Ascending aorta (tissue), 2 donors: ENCODE measurements at places on chromosomes 5 and 9.
A peak's percentile ranks its signal among the peaks of the same experiment; 100 is the strongest.

- no peak for DNase-seq
Observed at GRCh38 chr5:139062910-139063663, 135.1 kb downstream of the SIL1 start.

- no peak for DNase-seq
Observed at GRCh38 chr9:15300218-15300617, 6.8 kb downstream of the TTC39B start.

GRCh38 chr5:89556215-89556913 lies 673.4 kb upstream of the MEF2C start:
- no peak for DNase-seq

- DNase-seq: no peak
Observed at GRCh38 chr9:129204840-129205239, 26.8 kb upstream of the IER5L start.

DNA sequence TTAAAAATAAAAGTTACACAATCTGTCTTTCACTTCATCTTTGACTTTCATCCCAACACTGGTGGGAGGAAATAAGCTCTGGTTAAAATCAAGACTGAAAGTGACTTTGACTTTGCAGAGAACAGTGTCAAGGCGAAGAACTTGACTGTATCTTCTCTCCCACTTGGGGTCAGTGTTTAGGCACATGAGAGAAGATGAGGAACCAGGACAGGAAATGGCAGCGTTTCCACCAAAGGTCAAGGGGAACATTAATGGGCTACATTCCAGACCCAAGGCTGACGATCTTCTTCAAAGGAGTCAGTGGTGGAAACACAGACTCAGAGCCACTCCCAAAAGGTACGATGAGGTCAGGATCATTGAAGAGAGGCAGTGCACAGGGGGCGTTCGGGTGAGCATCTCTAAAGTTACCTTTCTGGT lies 409.5 kb downstream of the ARHGEF28 start:
- DNase-seq: no peak

GRCh38 chr5:148808864-148809642 lies 17.4 kb upstream of the ADRB2 start:
- DNase-seq: no peak

- DNase-seq: no peak
Observed at GRCh38 chr5:78920604-78921003, 64.5 kb downstream of the ARSB start.

- DNase-seq: no peak
Observed at GRCh38 chr9:16671591-16672137, 198.8 kb downstream of the BNC2 start.

GRCh38 chr5:81590498-81591384 lies 160.2 kb downstream of the SSBP2 start:
- no peak for DNase-seq

DNA sequence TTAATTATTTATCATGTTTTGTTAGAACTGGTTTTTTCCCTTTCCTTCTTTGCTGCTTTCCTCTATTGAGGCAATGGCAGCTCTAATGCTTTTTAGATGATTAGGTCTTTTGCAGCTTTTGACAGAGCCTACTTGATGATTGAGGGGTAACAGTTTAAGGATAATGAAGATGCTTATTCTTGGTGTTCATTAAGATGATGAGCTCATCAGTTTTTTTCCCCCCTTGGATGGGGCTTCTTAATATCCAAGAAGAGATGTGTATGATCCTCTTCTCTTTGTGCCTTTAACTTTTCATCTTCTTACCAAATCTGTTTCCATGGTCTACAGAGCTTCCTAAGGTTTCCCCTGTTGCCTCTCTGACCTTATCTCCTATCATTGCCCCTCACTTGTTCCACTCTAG lies 15.8 kb downstream of the RBM27 start:
- DNase-seq: no peak

DNA sequence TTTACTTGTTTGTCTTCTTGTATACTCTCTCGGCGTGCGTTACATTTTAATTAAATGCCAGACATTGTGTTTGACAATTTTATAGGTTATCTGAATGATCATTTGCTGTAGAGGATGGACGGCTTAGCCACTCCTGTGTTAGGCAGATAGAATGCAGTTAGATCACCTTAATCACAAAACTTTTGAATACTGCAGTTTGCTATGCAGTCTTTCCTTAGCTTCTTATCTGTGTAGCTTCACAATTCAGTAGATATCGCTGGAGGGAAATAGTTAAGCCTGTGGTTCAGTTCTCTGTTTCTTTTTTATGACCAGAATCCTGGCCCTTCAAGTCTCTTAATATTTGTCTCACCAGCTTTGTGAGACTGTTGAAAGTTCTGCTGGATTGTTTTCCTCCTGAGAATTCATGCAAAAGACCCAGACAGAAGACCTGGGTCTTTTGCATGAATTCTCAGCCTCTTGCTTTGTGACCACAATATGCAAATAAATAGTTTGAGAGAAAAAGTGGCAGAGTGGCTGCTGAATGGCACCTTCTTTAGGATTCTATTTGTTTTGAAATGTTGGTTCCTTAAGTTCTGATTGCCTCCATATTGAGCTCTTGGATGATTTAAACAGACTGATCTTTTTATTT lies 40.2 kb downstream of the RASA1 start:
- no peak for DNase-seq

DNA sequence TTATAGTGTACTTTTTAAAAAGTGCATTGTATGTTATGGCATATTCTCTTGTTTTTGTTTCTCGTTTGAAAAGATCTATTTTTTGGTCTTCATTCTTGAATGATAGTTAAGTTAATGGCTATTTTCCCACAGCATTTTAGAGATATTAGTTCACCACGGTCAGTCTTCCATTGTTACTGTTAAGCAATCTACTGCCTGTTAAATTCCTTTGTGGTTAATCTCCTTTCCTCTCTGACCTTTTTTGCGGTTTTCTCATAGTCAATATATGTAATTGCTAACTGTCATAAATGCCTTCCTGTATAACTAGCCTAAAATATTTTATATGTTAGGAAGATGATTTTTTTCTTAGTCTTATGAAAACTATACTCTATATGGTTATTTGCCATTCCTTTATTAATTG lies 250.8 kb upstream of the FBXL7 start:
- no peak for DNase-seq

- no peak for DNase-seq
Observed at GRCh38 chr9:71761938-71762353, 6.4 kb downstream of the CEMIP2 start.

DNA sequence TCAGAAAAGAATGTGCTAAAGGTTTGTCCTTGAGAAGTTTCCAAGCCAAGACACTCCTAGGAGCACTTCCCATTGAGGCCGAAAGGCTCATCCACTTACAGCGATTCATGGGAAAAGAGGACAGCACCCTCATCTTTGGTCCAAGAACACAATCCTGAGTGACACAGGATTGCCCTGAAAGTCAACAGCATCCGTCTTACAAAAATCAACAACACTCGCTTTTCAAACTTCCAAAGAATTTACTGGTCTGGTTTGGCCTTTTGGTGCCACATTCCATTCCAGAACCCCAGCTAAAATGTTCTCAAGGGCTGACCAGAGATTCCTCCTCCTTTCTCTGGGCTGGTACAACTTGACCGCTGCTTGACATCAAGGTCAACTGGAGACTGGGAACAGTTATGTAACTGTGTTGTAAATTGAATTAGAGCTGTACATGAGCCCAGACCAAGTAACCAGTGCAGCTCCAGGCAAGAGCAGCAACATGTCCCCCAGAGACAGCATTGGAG lies 415.8 kb upstream of the PIK3R1 start:
- no peak for DNase-seq

DNA sequence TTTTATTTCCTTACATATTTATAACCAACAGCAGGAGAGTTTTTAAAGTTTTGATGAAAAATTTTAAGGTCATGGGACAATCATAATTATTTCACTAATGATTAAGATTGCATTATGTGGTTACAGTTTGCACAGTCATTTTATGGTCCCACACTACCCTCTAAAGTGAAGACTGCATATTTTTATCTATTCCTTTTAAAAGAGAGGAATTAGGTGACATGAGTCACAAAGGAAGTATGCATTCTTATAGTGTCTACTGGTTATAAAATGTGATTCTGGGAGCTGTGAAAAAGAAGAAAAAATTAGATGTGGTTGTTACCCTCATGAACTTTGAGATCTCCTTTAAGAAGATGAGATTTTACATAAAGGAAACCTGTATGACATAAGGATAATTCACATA lies 87.9 kb upstream of the GRIA1 start:
- DNase-seq: no peak

- no peak for DNase-seq
Observed at GRCh38 chr9:104177003-104177611, 83.0 kb downstream of the SMC2 start.

GRCh38 chr5:177317959-177318377 lies 6.3 kb upstream of the MXD3 start:
- no peak for DNase-seq

DNA sequence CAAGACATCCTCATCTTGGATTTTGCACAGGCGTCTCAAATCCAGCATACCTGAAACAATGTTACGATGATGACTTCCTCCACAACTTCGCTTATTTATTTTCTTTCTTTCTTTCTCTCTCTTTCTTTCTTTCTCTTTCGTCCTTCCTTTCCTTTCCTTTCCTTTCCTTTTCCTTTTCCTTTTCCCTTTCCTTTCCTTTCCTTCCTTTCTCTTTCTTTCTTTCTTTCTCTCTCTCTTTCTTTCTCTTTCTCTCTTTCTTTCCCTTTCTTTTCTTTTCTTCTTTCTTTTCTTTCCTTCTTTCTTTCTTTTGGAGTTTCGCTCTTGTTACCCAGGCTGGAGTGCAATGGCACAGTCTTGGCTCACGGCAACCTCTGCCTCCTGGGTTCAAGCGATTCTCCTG lies 20.1 kb downstream of the NDUFS4 start:
- no peak for DNase-seq

- peak; percentile 80 for DNase-seq
Observed at GRCh38 chr5:119267958-119268386, 87.8 kb upstream of the TNFAIP8 start.

DNA sequence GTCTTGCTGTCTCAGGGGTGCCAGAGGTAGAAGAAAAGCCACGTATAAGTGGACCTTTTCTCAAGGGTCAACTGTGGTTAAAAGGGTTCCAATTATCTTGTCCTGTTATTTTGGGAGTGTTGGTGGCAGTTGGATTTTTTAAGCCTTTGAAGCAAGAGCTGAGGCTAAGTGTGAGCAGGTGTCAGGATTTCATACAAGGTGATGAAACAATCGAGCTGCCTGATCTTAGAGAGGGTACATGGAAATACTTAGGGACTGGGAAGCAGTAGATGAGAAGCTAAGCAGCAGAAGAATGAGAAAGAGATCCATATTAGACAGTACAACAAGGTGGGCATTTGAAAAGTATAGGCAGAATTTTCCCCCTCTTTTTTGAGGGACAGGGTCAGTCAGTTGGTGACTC lies 23.6 kb downstream of the FOCAD start:
- no peak for DNase-seq

DNA sequence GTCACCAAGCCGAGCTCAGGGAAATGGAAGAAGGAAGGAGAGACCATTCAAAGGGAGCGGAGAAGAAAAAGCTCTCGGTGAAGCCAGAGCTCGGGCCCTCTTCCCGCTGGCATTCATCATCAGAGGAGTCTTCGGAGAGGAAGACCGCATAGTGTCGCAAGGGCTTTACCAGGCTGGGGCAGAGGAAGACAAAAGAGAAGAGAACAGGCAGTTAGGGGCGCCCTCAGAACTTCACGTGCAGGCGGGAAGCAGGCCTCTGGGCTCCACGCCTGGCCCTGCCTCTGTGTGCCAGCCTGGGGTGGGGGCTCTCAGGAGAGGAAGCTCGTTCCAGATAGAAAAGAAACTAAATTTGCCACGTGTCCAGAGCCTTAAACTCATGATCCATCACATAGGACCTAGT lies 31.7 kb downstream of the CRB2 start:
- DNase-seq: no peak

- no peak for DNase-seq
Observed at GRCh38 chr9:133484671-133485437, 6.0 kb upstream of the SLC2A6 start.

GRCh38 chr9:130226112-130226511 lies 39.4 kb upstream of the HMCN2 start:
- DNase-seq: no peak

GRCh38 chr5:36031223-36031622 lies 35.5 kb downstream of the UGT3A2 start:
- DNase-seq: no peak

- no peak for DNase-seq
Observed at GRCh38 chr9:124812441-124812876, 35.5 kb downstream of the OLFML2A start.

- no peak for DNase-seq
Observed at GRCh38 chr9:16133556-16134227, 580.8 kb downstream of the CCDC171 start.

DNA sequence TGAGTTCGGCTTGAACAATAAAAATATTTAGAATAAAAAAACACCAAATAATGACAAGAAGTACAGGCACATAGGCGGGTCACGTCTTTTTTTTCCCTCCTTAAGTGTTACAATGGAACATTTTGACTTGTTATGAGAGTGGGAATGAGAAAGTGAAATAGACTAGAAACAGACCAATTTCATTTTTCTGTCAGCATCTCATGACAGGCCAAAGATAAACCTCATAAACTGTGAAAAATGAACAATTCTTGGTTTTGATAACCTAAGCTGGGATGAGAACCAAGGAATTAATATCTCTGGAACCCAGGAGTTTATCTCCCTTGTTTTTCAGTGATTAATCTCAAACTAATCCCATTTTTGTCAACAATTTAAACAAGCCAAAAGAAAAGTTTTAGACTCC lies 299.5 kb downstream of the SLIT3 start:
- DNase-seq: no peak

DNA sequence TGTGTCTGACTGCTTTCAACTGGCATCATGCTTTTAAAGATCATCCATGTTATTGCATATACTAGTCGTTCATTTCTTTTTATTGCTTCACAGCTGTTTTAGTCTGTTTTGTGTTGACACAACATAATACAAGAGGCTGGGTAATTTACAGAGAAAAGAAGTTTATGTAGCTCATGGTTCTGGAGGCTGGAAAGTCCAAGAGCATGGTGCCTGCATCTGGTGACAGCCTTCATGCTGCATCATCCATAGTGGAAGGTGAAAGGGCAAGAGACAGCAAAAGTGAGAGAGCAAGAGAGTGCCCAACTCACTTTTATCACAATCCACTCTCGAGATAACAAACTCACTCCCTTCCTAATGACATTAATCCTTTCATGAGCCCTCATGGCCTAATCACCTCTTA lies 198.4 kb downstream of the NSG2 start:
- no peak for DNase-seq

GRCh38 chr9:134225816-134226215 lies 61.5 kb upstream of the RNU6ATAC start:
- no peak for DNase-seq

- no peak for DNase-seq
Observed at GRCh38 chr9:123696476-123696875, 233.4 kb downstream of the DENND1A start.

DNA sequence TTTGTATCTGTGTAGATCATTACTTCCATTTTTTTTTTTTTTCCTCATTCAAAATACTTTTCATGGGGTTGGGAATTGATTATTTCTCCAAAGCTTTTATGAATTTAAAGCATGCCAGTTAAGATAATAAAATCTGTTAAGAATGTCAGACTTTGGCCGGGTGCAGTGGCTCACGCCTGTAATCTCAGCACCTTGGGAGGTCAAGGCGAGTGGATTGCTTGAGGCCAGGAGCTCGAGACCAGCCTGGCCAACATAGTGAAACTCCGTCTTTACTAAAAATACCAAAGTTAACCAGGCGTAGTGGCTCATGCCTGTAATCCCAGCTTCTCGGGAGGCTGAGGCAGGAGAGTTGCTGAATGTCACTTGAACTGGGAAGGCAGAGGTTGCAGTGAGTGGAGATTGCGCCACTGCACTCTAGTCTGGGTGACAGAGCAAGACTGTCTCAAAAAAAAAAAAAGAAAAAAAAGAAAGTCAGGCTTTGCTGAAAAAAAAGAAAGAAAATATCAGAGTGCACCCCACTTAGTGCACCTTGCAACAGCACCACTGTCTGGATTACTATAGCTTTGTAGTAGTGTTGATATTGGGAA lies 18.5 kb downstream of the TBC1D2 start:
- DNase-seq: no peak
